HFF-Myc (cell line): ENCODE measurements at places on chromosomes 12 and 14.

- DNase-seq: no peak
Observed at GRCh38 chr12:1880153-1880845, 38.2 kb downstream of the CACNA2D4 start.

DNA sequence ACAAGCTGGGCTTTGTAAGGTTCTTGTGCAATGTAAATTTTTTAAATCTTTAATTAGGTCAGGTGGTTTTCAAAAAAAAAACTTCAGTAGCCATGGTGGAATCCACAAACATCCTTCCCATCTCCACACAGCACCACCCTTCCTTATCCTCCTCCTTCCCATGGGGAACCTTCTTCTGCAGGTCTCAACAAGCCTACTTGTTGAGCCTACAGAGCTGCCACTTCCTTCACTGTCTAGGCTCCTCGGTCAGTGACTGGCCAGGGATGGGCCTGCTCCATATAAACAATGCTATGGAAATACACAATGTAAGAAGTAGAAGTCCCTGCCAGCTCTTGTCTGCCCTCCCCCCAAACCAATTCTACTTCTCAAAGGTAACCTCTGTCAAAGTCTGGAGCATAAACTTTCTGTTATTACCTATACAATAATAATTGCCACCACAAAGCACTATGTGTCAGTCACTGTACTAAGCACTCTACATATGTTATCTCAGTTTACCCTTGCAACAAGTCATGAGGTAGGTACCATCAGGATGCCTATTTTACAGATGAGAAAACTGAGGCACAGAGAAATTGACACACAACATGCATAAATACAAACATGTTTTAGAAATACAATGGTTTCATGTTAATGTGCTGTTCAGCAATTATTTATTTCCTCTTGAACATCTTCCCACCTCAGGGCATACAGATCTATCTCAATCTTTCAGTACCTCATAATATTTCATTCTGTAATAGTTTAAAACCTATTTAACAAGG lies 17.4 kb downstream of the LIMA1 start:
- no peak for DNase-seq

DNA sequence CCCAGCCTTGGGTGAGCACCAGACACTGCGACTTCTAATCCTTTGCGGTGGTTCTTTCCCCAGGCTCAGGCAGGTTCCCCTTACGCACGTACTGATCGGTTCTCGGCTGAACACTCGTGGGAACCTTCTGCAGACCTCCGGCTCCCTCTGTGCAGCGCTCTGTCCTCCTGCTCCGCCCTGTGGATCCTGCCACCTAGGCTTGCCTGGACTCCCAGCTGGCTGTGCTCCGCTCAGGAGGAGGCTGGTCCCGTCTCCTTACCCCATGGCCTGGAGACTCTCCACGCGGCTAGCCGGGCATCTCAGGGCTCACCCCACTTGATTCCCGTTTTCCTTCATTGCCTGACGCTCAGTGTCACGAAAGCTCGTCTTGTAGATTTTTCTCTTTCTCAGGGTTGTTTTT lies 34.7 kb downstream of the TNFAIP2 start:
- no peak for DNase-seq

DNA sequence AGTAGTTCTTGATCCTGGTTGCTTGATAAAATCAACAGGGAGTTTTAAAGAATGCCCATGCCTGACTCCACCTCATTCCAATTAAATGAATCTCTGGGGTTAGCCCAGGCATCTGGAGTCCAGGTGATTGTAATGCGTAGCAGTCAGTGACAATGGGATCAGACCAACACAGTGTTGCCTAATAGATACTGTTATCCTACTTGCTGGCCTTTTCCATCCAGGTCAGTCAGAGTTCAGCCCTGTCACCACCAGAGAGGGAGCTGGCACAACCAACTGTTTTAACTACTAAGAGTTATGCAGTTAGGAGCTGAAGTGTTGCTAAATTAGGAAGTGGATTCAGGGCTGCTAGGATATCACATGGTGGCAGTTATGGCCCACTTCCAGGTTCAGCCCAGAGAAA lies 107.1 kb downstream of the GPR135 start:
- peak; percentile 91 for DNase-seq

- DNase-seq: no peak
Observed at GRCh38 chr12:101928556-101928955, 51.2 kb downstream of the DRAM1 start.

GRCh38 chr14:56216626-56217379 lies 98.6 kb downstream of the PELI2 start:
- no peak for DNase-seq

- peak; percentile 82 for DNase-seq
Observed at GRCh38 chr12:65822732-65823512, 1.4 kb upstream of the HMGA2 start.

DNA sequence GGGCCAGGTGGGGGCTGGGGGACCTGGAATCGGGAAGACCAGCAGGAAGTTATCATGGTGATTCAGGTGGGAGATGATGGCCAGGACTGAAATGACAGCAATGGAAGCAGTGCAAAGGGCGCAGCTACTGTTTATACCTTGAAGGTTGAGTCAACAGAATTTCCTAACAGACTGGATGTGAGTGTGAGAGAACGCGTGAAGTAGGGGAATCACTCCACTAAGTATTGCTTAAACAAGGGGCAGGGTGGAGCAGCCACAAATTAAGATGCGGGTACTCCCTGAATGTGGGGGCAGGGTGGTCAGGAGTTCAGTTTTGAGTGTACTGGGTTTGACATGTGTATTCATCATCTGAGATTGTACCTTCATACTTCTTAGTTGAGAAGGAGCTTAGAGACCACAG lies 45.1 kb downstream of the MYF5 start:
- no peak for DNase-seq

GRCh38 chr12:95303476-95303875 lies 85.9 kb downstream of the VEZT start:
- DNase-seq: no peak

GRCh38 chr12:28107679-28108078 lies 82.6 kb upstream of the CCDC91 start:
- DNase-seq: no peak
